Omental fat pad (tissue), 4 donors: ENCODE measurements at places on chromosomes 11 and 22.

- no peak for DNase-seq
These were observed 27.7 kb upstream of the SMCO4 start for GRCh38 chr11:93570759-93571413.

GRCh38 chr22:30294066-30294465 is 4.8 kb upstream of the CASTOR1 start:
- no peak for DNase-seq

GRCh38 chr11:113204280-113204679 is 110.1 kb upstream of the TTC12 start:
- DNase-seq = no peak

DNA sequence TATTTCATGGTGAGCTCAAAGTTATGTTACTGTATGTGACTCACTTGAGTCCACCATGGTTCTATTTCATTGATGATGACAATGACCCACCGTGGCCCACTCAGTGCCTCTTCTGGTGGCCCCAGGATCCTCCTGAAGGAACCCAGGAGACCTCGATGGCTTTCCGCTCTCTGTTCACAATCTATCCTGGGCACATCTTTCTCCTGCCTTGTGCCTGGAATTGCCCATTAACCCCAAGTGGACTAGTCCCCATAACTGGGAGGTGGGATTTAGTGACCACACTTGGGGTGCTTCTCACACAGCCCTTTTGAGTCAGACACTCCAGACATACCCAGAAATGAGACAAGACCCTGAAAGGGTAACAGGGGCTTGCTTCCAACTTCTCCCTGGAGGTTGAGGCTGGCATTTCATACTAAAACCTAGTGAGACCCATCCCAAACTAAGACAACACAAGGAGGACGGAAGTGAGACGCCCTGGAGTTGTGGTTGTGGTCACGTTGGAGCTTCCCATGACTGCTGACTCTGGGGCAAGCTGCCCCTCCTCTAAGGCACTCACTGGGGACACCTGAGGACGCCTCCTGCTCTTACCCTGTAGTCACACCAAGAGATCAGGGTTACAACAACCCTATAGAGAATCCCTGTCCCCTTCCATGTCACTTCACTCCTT is 22.1 kb downstream of the IGLL5 start:
- no peak for DNase-seq

DNA sequence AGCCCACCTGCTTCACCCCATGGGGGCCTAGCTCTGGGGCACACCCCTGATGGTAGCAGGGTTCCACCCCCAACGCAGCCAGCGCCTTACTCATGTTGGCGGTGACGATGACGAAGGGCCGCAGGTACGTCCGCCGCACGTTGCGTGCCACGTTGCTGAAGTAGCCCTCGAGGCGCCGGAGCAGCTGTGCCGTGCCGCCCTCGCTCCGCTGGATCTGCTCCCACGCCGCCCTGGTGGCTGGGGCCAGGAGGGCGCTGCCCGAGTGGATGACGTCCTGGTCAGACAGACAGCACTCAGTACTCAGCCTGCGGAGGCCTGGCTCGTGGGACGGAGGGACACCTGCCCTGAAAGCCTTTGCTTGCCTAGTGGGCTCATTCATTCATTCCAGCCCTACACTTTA is 50.8 kb downstream of the TRMU start:
- no peak for DNase-seq

- no peak for DNase-seq
These were observed 32.9 kb upstream of the RFPL3 start for GRCh38 chr22:32324505-32325415.

DNA sequence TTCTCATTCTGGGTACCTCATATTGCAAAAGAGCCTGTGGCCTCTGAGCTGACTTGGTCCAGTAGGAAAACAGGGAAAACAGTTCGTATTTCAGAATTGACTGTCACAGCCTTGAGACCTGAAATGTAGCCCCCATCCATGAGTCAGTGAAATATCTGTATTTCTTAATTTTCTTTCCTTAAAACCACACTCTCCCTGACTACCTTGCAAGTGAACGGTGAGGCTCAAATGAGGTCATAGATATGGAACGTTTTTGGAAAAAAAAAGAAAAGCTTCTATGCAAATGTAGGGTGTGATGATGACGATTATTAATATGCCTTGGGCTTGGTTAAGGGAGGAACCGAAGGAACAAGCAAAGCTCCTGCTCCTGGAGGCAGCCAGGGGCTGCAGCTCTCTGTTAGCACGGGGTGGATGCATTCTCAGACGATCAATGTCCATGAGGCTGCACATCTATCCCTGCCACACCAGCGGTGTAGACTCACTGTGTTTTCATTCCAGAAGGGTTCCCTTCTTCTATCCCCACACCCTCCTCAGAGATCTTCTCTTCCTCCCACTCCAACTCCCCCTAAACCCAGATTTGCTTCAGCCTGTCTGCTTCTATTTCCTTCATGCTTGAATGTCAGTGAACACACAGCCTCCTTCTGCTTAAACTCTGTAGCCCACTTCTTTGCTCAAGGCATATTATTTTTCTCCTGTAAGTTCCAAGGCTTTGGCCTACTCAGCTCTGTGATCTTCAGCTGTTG is 29.2 kb upstream of the SCN3B start:
- DNase-seq = no peak

- no peak for DNase-seq
These were observed 123.9 kb downstream of the CTNND1 start for GRCh38 chr11:57885298-57886050.

GRCh38 chr22:20292673-20293232 is 24.6 kb upstream of the RTN4R start:
- no peak for DNase-seq

DNA sequence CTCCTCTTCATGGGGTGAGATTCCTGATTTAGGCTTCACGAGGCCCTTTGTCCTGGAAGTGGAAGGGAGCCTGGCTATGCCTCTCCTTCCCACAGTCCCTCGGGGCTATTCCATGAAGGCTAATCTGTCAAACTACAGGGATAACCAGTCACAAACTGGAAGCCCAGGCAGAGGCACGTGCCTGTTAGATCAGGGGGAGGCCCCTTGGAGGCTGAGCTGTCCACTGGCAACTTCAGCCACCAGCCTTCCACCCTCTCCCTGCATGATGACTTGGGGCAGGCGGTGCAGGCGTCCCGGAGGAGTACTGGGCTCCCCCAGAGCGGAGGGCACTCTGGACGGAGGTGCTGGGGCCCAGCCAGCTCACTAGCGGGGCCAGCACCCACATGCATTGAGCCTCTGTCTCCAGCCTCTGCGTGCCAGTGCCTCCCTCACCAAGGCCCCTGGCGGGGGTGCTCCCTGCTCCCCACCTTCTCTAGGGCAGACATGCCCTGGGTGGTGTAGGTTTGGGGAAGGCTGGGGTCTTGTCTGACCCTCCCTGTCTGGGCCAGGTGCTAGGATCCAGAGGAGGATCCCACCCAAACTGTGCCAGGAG is 42.9 kb downstream of the WNT11 start:
- DNase-seq = no peak

DNA sequence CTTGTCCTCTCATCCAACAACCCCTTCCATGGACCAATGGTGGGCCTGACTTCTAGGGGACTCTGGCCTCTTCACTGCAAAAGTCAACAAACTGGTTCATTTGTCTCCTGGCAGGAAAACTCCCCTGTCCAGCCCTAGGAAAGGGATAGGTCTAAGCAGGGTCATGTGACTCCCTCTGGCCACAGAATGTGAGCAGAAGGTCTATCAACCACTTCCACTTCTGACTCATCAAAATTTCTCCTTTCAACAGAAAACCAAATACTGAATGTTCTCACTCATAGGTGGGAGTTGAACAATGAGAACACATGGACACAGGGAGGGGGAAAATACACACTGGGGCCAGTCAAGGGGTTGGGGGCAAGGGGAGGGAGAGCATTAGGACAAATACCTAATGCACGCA is 1.3 kb upstream of the ISX start:
- no peak for DNase-seq

DNA sequence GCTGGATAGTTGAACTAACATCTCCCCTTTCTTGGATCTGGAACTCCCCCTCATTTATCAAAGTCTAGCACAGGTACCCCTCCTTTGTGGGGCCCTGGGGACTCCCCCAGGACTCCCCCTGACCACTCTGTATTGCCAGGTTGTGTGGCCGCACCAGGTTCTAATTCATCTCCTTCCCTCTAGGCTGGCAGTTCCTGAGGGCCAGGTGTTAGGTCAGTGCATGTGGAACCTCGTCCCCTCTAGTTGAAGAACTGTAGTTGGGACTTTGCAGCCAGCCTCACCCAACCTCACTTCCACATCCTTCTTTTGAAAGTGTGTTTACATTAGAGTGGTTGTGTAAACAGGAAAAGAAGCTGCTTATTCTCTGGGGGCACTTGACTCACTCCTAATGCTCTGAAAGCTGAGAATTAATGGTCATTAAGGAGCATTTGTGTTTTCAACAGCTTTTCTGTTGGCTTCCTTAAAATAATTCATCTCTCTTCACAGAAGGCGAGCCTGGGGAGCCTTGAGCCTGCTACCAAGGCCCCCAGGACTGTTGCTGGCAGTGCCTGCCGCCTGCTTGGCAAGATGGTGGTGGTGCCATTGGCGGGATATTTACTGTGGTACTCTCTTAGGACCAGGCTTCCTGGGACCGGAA is 11.8 kb downstream of the UPB1 start:
- DNase-seq = no peak

DNA sequence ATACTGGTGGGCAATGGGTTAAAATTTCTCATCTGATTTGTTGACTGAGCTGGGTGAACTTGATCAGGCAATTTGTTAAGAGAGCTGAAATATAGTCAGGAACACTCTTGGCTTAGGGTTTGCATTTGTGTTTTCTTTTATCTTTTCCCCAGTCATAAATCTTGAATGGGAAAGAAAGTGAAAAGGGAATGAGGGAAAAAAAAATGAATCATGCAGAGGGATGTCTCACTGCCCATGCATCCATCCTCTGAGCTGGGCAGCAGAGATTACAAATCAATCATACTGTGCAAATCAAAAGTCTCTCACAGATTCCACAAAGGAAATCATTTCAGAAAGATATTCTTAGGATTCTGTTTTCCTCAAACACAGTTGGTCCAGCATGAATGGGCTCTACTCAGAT is 174.2 kb upstream of the MPPED2 start:
- no peak for DNase-seq

- no peak for DNase-seq
These were observed 97.2 kb downstream of the GRIK4 start for GRCh38 chr11:120608760-120609211.

DNA sequence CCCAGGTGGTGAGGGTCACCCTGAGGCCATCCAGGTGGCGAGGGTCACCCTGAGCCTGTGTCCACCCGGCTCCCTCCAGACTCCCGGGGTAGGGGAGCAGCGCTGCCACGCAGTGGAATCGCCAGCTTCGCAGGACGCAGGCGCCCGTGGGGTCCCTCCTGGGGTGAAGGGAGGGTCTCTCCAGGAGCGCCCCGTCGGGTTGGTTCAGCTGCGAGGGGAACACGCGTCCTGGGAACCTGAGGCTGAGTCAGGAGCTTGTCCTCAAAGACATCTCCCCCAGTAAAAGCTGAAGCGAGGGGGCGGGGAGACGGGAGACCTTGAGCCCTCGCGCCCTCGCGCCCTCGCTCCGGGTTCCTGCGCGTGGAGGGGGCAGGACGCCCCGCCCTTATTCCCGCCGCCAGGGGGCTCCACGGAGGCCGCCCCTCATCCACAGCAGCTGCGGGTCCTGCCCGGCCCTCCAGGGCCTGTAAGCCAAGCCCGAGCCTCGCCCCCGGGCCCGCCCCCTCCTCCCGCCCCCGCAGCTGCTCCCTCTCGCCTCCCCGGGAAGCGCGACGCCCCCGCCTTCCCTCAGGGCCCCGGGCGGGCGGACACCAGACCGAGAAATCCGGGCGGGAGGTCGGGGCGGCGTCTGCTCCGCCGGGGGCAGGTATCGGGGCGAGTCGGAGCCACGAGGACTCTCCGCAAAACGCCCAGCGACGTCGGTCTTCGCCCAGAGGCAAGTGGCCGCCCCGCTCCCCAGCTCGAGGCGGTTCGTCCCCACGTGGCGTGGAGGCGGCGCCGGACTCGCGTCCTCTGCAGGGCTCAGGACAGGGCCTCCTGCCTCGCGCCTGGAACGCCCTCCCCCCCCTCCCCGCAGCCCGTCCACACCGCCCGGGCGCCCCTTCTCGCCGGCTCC is 22.8 kb downstream of the PIM3 start:
- DNase-seq = peak; percentile 23

DNA sequence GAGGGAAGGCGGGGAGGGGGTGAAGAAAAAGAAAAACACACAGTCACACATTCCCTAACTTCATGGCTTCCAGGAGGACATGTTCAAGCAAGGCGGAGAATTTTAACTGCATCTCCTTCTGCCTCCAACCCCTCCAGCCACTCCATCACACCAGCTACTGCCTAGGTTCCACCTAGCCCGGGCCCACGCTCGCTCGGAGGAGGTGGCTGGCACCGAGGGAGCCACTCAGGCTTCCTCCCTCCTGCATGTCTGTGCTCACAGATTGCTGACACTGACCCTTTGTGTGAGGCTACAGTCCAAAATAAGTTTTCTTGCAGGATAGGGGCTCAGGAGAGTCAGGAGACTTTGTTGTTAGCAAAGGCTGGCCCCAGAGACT is 9.4 kb upstream of the OPCML start:
- no peak for DNase-seq

DNA sequence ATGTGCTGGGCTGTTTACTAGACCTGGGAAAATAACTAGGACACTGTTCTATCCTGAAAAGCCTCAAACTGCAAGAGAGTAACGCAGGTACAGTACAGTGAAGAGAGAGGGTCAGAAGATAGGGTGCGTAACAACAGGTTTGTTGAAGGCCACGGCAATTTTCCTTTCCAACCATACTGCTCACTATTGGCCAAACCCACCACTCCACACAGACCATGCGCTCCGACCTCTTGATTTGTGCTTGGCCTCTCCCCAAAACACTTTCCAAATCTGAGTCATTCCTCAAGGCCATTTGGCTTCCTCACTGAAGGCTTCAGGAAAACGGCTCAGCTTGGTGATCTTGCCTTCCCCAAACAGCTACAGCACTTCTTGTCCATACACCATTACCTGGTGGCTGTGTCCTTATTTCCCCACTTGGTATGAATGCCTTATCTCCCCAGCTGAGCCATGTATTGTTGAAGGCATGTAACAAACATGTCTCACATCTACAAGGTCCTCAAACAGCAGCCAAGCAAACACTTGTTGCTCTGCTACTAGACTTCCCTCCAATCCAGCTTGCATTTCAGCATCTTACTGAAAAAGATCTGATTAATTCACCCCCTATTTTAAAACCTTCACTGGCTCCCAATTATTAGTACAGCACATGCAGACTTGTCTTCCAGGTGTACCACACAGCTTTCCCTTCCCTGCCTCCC is 40.9 kb downstream of the TCF20 start:
- no peak for DNase-seq

GRCh38 chr22:27370269-27370668 is 431.3 kb downstream of the MN1 start:
- no peak for DNase-seq

DNA sequence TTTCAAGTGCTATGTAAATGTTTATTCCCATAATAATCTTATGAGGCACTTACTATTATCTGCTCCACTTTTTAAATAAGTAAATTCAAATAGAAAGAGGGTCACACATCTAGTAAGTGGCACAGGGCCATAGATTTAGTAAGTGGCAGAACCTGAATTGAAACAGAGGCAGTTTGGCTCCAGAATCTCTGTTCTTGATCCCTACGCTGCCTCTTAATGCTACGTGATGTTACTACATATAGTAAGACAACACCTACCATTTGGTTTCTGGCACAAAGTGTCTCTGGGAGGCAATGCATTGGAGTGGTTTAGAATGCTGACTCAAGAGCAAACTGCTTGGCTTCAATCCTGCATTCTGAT is 1018.3 kb downstream of the DLG2 start:
- no peak for DNase-seq

GRCh38 chr11:46114378-46114777 is 6.9 kb downstream of the PHF21A start:
- no peak for DNase-seq

- DNase-seq = no peak
These were observed 83.4 kb downstream of the TRIM51G start for GRCh38 chr11:48900131-48900800.

GRCh38 chr11:63227521-63228107 is 15.8 kb downstream of the SLC22A25 start:
- no peak for DNase-seq
